Progenitor cell of endocrine pancreas (in vitro differentiated cells): ENCODE measurements at places on chromosomes 4 and X. TPM values are rescaled to one million over a fixed set of nuclear protein-coding genes. Genes with fewer than 3 reads are reported as not detected.
A peak's percentile ranks its signal among the peaks of the same experiment; 100 is the strongest.

GRCh38 chr4:8583655-8584025 lies 3.4 kb downstream of the GPR78 start:
- DNase-seq = no peak

DNA sequence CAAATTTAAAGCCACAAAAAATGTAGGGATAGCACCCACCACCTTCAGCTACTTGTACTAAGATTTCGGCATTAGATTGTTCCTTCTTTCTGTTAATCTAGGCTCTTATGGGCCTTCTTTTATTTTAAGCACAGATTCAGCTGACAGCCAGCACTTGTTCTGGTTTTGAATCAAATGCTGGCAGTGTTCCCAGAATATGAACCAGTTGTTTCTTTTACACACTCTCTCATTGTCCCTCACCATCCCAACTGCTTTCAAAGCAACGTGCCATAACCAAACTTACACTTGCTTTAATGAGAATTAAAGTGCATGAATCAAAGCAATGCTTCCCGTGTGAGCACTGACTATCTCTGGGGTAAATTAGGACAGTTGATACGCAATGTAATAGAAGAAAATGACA lies 744.5 kb upstream of the FAM241A start:
- no peak for DNase-seq

DNA sequence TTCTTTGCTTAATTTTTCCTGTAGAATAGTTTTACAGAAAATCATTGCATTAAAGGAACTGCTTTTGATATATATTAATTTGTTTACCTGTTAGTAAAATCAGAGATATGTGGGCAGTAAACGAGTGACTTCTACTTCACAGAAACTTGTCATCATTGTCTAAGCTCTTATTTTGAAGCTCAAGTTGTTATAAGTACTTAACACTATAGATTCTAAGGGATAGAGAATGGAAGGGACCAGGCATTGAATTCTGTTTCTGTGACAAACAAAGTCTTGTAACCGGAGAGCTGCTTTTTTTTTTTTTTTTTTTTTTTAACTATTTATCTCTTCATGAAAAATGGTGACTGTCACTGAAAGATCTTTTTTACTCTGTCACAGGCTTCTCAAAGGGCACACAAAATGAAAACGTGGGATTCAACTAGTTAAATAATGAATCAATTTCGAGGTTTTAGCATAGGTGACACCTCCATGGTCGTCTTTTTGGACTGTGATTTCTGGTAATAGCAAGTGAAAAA lies 14.4 kb downstream of the STK26 start:
- DNase-seq = no peak

GRCh38 chrX:68685685-68686084 lies 38.2 kb downstream of the STARD8 start:
- no peak for DNase-seq

- DNase-seq = no peak
These were observed 670.5 kb downstream of the GABRG1 start for GRCh38 chr4:45453258-45453853.

DNA sequence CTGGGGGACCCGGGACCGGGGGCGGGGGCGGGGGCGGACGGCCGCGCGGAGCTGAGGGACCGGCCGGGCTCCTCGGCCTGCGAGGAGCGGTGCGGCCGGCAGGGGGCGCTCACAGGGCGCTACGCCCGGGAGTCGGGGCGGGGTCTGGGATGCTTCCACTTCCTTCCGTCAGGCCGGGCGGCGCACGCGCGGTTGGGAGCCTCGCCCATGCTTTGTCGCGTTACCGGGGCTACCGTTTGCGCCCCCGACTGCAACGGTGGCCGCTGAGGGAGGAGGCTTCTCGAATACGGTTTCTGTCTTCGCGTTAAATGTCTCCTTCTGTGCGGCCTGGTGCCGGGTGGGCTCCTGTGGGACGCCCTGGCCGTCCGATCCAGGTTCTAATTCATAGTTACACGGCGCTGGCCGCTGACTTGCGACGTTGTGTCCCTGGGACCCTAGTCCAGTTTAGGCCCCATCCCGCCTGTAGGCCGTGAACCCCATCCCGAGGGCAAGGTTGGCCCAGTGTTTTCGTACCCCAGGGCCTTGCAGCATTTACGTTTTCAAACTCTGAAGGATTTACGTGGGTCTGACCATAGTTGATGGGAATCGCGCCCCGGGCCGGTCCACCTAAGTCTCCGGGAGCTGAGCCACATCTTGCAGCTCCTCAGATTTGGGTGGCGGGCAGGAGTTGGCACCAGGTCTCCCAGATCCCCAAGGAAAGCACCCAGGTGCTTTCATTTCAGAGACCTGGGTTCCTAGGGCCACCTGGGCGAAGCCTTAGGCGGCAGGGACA lies 549 bp downstream of the MSL3 start:
- DNase-seq = peak; percentile 79

DNA sequence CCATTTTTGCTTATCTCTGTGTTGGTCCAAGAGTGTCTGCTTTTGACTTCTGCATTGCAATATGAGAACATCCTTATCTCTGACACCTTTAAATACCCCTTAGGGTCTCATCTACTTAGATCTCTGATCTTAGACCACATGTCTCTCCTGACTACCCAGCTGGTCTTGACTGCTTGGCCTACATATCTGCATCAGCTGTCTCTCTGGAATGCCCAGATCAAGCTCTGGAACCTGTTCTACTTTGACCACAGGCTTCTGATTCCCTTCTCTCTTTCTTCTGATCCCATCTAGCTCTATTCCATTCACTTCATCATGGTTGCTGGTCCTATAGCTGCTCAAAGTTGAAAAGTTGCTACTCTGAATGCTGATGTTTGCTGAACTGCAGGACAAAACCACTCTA lies 301.2 kb downstream of the MAPK10 start:
- DNase-seq = no peak

- peak; percentile 20 for DNase-seq
These were observed 548 bp downstream of the NEUROG2 start for GRCh38 chr4:112515198-112516065.

DNA sequence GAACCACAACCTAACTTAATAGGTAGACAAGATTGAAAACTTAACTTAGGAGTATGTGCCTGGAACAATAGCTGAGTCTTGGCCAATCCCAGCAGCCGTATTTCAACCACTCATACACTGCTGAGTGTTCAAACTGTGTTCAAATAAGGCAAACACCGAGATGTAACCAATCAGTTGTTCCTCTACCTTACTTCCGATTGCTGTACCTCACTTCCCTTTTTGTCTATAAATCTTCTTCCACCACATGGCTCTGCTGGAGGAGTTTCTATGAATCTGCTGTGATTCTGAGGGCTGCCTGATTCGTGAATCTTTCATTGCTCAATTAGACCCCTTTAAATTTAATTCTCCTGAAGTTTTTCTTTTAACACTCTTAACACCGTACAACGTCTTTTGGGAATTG lies 108.0 kb downstream of the ANAPC4 start:
- no peak for DNase-seq

DNA sequence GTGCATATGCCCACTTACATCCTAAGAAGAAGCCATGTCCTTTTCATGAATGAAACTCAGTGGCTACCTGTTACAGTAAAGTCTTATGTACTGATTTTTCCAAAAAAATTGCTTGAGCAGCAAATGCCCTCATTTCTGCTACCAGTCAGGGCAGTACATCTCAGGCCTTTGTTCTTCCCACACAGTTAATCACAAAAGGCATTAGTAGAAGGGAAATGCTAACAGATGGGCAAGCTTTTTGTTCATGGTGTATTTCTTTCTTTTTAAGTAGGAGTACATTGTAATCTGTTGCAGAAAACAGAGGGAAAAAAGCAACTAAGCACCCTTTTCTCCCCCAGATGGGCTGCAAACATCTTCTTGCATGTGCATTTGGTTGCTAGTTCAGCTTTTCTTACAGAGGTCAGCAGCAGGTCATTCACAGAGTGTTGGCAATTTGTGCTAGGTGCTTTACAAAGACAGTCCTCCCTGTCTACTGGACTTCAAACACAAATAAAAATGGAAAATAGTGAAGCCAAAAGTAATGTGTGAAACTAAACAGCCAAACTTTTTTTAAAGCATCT lies 373.4 kb downstream of the PRDM5 start:
- no peak for DNase-seq

DNA sequence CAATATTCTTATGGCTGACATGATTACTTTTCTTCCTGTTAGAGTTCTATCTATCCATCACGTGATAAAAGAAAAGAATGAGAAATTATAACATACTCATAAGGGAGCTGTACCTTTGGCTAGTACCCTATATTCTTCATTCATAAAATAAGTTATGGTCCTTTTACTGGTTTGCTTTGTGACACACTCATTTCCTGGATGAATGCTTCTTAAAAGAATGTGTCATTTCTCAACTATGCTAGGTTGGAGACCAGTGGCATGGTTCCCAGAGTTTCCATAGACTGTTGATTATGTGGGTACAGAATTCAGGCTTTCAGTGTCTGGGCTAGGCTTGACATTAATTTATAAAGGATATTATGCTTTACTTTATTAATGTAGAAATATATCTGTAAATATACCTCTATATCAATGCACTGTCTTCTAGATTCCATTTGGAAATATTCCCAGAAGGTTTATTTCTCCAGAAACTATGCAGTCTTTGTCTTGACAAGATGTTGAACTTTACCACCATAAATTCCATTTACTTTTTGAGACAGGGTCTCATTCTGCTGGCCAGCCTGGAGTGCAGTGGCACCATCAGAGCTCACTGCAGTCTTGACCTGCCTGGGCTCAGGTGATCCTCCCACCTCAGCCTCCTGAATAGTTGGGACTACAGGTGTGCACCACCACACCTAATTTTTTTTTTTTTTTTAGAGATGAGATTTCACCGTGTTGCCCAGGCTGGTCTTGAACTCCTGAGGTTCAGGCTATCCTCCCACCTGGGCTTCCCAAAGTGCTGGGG lies 23.8 kb downstream of the NUDT6 start:
- no peak for DNase-seq

- DNase-seq = no peak
These were observed 174.7 kb upstream of the GPRIN3 start for GRCh38 chr4:89482251-89482650.

GRCh38 chrX:151870602-151871001 lies 42.1 kb upstream of the MAGEA4 start:
- no peak for DNase-seq

DNA sequence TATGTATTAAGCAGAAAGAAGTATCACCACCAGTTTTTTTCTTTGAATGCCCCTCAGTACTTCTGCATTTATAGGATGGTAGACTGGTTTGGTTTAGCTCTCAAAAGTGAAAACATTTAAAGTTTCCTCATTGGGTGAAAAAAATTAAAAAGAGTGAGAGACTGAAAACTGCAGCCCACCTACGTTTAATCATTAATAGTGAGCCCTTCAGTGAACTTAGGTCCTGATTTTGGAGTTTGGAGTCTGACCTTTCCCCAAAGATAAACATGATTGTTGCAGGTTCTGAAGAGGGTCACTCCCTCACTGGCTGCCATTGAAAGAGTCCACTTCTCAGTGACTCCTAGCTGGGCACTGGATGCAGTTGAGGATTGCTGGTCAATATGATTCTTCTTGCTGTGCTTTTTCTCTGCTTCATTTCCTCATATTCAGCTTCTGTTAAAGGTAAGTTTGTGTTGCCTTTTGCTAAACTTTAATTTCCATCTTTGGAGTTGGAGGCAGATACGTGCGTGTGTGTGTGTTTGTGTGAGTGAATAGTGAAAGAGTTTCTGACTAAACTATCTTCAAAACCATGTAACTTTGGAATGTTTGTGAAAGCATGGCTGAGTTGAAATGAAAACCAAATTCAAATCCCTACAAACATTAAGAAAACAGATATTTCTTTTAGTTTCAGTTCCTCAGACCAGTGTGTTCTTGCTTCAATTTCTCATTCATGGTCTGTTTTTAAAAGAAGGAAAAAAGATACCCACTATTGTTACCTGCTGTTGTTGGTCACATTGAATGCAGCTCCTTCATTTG lies at the start of gene MTTP:
Gene MTTP, plus strand, starts transcription at position 295 of the 795 bp plus-strand sequence. Its CDS starts 86 bp downstream, at position 381.
- no peak for DNase-seq

GRCh38 chrX:16827225-16827624 lies 41.0 kb downstream of the TXLNG start:
- no peak for DNase-seq

GRCh38 chrX:66632473-66632872 lies 6.4 kb downstream of the EDA2R start:
- DNase-seq = no peak

DNA sequence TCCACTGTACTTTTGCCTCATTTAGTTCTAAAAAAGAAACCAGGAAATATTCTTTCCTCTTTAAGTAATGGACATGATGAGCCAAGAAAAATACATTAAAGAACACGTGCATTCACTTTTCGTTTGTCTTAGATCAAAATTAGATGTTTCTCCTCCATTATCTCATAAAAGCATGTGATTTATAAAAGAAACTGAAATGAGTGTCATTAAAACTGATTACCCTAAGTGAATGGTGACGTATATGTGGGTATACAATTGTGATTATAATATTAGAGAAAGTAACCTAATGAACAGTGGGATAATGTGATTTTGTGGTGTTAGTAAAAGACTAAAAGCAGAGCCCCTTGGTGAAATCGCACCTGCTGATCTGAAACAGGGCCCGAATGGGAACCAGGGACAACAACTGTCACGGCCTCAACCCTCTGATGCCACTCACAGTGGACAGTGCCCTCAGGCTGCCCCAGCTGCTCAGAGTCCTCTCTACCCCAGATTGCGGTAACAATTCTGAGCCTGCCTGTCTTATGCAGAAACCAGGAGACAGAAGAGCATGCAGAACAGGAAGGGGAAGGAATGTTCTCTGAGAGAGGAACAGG lies 25.7 kb upstream of the HS6ST2 start:
- no peak for DNase-seq

DNA sequence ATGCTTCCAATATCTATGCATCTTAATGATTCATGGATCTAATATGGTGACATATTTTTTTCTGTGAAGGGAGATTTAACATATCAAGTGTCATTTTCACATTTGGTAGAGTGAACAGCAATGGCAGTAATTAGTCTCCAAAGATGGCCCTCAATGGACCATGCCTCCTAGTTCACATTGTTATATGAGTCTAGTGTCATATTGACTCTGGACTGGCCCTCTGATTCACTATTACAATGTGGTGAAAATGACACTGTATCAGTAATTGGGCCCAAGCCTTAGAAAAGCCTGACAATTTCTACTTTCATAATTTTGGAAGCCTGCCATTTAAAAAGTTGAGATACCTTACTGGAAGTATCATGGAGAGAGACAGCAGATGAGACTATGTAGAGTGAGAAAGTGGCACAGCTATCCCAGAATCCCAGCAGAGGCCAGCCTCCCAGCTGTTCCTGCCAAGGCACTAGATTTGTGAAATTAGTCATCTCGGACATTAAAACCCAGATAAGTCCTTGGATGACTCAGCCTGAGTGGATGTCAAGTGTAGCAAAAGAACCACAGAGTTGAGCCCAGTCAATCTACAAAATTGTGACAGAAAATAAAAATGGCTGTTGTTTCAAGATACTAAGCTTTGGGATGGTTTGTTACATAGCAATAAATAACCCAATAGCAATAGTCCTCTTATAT lies 68.4 kb downstream of the ARHGEF38 start:
- no peak for DNase-seq

Gene PPID
- 42.9 and 49.2 TPM in 2 replicates for total RNA-seq

Gene CYTL1
- 1.2 TPM in 2 replicates for total RNA-seq

Gene BEX3
- total RNA-seq = 408 and 425 TPM in 2 replicates

Gene MAGEA2B
- 1.4 TPM in 1 of 2 replicates, not detected in the other for total RNA-seq

Gene HSD17B13
- 0.16 and 0.31 TPM in 2 replicates for total RNA-seq

Gene CTAG1B
- not detected in 2 replicates for total RNA-seq

Gene FAM9B
- total RNA-seq = not detected in 2 replicates

Gene CENPI
- 13.2 and 13.7 TPM in 2 replicates for total RNA-seq

Gene MAPK10
- 21.4 and 22.1 TPM in 2 replicates for total RNA-seq

Gene UGT2A3
- total RNA-seq = 0.67 TPM in 2 replicates

Gene SORCS2
- 2.2 and 2.9 TPM in 2 replicates for total RNA-seq
